ENCODE measurements at places on chromosomes 7 and 10.

DNA sequence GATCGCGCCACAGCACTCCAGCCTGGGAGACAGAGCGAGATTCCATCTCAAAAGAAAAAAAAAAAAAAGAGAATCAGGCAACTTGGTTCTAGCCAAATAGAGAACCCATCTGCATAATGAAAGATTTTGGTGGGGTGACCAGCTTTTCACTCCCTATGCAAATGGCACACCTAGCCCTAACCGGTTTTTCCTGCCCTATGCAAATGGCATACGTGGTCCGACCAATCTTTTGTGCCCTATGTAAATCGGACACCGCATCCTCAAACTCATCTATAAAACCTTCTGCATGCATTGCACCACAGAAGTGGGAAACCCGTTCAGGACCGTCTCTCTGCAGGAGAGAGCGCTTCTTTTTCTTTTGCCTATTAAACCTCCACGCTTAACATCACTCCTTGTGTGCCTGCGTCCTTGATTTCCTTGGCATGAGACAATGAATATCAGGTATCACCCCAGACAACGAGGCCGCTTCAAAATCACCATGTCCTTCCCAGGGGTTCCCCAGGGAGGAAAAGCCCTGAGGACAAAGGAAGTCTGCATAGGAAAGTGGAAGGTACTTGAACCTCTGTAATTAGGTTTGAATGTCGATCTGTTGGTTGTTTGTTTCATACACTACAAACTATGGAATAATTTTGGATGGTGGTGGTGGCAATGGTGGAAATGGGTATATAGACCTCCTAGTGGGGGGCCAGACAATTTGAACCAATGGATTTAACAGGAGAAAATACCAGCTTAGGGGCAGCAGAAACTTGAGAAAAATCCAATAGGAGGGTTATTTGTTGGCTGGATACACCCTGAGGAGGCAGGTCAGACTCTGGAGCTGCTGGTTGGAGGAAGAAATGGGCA lies 396.2 kb downstream of the TYW1 start:
- no peak for DNase-seq

GRCh38 chr7:141872931-141873330 lies 31.6 kb upstream of the PRSS37 start:
- DNase-seq = no peak

GRCh38 chr10:69911613-69912528 lies 110.2 kb downstream of the COL13A1 start:
- DNase-seq = no peak

DNA sequence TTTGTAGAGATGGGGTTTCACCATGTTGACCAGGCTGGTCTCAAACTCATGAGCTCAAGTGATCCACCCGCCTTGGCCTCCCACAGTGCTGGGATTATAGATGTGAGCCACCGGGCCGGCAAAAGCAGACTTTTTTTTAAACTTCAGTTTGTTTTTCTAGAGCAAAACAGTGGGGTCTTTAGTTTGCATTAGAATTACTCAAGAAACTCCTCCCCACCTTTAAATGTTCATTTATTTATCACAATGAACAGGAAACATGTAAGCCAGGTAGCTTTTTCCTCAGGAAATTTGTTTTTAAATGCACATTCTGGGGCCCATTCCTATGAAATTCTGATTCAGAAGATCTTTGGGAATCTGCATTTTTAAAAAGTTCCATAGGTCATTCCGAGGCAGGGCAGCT lies 56.0 kb upstream of the JAZF1 start:
- no peak for DNase-seq

DNA sequence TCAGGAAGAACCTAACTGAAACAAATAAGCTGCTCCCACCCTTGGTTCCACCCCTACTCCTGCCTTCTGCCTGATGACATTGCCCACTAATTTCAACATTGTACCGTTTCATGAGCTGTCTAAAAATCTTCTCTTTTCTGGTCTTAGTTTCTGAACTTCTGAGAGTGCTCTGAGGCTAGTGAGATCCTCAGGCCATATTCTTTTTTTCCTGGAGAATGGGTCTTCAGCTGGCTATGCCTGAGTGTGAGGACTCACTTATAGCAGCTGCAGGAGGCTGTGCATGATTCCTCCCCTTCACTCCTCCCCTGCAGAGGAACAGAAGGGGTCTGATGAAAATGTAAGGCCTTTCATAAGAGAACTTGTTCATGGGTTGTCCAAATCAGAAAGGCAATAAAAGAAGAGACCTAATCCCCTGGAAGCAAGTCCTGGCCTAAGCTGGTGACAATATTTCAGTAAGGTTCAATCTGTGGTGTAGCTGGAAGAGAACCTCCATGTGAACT lies 11.1 kb downstream of the HOXA4 start:
- no peak for DNase-seq

DNA sequence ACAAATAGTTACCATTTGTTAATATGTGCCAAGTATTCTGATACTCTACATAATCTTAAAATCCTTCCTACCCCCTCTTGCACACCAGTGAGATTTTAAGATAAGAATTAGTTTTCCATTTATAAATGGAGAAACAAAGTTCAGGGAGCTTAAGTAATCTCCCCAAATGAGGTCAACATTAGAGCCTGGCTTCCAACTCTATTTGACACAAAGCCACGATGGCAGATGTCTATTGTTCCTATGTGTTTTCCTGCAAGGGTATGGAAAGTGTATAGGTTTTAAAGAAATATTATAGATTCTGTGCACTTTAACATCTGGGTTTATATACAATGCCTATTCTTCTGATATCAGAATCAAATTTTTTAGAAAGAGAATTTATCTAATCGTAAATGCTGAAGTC lies 143.9 kb upstream of the SEMA3C start:
- no peak for DNase-seq

GRCh38 chr10:72242675-72243074 lies 26.6 kb upstream of the ASCC1 start:
- DNase-seq = no peak

- DNase-seq = no peak
These were observed 45.3 kb upstream of the DKK1 start for GRCh38 chr10:52268790-52269189.

- no peak for DNase-seq
These were observed 2.4 kb downstream of the TPST1 start for GRCh38 chr7:66207540-66207939.

DNA sequence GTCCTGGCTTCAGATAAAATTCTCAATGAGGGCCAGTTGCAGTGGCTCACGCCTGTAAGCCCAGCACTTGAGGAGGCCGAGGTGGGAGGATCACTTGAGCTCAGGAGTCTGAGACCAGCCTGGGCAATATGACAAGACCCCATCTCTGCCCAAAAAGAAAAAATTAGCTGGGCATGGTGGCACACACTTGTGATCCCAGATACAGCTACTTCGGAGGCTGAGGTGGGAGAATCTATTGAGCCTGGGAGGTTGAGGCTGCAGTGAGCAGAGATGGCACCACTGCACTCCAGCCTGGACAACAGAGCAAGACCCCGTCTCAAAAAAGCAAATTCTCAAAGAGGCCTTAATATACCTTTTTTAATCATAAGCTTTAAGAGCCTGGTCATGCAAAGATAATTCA lies 142.9 kb downstream of the CUX1 start:
- no peak for DNase-seq

DNA sequence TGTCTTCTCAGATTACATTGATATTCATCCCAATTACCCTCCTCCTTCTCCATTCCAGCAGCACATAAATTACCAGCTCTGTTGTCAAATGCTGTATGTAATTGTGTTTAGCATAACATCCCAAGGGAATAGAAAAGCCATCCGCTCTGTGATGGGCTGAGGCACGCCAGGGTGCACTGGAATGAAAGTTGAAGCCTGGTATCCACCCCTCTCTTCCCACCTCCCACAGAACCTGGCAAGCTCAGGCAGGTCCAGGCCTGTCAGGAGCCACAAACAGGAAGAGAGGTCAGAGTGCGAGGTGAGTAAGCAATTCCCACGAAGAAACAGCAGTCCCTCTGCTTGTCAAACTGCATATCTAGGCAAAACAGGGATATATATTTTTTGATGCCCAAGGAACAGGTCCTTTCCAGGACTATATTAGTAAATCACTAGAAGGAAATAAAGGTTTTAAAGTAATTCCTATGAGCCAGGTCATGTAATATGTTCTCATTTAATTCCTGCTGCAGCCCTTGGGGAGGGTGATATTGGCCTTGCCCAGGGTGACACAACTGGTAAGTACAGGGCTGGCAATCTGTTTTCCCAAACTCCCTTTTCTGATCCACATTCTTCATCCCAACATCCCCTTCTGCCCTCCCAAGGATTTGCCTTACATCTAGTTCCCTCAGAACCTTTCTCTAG lies 155.6 kb upstream of the GHITM start:
- DNase-seq = no peak

DNA sequence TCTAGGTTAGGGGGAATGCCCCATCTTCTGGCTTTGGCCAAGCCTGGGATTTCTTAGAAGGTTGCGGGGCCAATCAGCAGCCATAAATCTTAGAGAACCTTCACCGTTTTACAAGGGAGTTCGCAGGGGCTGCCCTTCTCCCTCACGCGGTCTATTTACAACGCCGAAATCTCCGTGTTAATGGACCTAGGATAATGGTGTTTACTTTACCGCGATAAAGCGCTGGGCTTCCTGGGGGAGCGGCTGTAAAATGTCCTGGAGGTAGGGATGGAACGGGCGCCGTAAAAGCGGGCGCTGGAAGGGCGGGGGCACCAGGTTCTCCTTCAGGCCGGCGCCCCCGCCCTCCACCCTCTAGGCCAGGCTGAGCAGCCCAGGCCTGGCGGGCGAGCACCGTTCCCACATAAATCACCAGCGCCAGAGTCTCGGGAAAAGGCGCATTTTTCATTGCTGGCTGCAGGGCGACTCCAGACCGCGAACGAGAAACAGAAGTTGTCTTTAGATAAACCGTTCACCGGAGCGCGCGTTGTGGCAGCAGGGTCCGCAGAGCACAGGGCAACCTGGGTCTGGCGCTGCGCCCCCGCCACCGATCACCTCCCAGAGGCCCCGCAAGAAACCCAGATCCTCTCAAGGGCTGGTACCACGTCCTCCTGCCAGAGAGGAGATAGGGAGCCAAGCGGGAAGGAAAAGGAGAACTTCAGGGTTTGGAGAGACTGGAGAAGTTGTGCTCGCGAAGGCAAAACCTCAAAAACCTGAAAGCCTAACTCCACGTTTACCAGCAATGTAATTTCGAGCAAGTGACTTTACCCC lies 12.5 kb upstream of the NKX2-3 start:
- DNase-seq = no peak

DNA sequence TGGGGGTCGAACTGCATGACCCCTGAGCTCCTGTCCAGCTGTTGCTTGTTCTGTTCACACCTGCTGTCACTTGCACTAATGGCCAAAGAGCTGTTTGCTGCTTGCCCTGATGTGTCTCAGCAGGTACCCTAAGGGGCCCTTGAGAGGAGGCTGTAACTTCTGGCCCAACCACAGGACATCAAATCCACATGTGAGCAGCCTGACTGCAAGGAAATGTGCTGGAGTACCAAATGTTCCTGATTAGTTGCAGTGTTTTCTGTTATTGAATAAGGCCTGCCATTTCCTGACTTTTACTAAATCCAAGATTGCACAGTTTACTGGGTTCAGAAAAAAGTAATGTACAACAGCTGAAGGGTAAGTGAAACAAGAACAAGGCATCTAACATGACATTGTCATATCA lies 91.7 kb upstream of the IL6 start:
- no peak for DNase-seq

DNA sequence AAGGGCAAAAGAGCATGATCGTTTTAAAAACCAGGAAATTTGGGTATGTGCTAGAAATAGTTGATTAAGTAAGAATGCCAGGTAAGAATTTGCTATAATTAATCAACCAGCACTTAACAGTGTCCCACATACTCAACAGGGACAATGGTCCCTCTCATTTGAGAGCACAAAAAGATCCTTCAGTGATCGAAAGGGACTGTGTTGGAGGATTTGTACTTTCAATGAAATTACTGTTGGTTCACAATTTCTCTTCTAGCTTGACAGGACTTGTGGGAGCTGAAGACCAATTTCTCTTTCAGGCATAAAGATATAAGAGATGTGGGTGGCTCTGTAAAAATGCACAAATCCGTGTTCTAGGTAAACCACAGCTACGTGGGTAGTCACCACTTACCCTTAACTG lies 12.5 kb upstream of the PLEKHS1 start:
- no peak for DNase-seq

Measured in activated naive CD4-positive, alpha-beta T cell treated with anti-CD3 and anti-CD28 coated beads, Interleukin-2, amount 50 U/mL, for 16 hours (primary cell).